ENCODE measurements at places on chromosomes 3 and 15.

DNA sequence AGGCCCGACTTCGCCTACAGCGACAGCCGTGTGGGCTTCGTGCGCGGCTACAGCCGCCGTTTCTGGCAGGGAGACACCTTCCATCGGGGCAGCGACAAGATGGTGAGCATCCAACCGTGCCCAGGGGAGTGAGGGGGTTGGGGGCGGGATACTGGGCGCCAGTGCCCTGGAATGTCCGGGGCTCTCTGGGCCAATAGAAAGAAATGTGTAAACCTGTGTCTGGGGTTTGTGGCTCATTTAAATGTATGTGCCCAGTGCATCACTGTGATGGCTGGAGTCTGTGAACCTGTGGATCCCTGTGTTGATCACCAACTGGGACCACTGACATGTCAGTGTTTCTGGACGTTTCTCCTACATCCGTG, 423 bp downstream of the CHAC1 start:
- no peak for DNase-seq

- no peak for DNase-seq
These were observed 16.4 kb upstream of the FGD5 start for GRCh38 chr3:14802381-14802731.

- DNase-seq, result no peak
These were observed 58.3 kb upstream of the CPOX start for GRCh38 chr3:98651780-98652077.

DNA sequence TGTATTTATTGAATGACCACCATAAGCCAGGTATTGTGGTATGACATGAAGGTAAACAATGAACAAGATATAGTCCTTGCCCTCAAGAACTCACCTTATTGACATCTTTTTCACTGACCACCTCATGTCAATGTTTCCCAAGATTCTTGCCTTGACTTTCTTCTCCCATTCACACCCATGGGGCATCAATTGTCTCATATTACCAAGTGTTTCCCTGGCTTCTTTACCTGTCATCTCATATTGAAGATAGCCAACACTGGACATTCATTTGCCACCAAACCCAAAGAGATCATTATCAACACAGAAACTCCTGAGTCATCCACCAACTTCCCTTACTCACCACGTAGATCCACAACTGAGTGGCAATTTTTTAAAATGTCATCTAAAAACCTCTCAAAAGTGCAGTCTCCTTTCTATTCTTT, 2.2 kb downstream of the EFHB start:
- DNase-seq, result no peak

DNA sequence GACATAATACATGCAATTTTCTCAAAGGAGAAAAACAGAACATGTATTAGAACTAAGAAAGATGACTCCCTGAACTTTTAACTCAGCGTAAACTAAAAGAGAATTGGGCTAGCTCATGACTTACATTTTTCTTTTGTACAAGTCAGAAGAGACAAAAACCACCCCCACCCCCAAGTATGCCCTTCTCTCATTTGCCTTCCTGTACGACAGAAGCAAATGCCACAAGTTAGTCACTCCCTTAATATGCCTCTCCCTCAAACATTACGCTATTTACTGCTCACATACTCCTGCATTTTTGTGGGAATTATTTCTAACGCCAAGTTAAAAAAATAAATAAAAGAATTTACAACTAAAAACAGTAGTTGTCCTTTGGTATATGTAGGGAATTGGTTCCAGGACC, 22.0 kb downstream of the CPEB1 start:
- no peak for DNase-seq

Measured in C1 segment of cervical spinal cord (tissue), 14 donors.